ENCODE measurements at places on chromosomes 6 and 20.

GRCh38 chr6:15897063-15897876 is 231.6 kb upstream of the MYLIP start:
- DNase-seq, result no peak

GRCh38 chr6:145139140-145139850 is 596.0 kb downstream of the EPM2A start:
- DNase-seq, result no peak

- DNase-seq, result no peak
Observed at GRCh38 chr20:37526238-37526838, 1.3 kb downstream of the BLCAP start.

- DNase-seq, result no peak
Observed at GRCh38 chr20:31274441-31274840, 17.0 kb downstream of the DEFB115 start.

DNA sequence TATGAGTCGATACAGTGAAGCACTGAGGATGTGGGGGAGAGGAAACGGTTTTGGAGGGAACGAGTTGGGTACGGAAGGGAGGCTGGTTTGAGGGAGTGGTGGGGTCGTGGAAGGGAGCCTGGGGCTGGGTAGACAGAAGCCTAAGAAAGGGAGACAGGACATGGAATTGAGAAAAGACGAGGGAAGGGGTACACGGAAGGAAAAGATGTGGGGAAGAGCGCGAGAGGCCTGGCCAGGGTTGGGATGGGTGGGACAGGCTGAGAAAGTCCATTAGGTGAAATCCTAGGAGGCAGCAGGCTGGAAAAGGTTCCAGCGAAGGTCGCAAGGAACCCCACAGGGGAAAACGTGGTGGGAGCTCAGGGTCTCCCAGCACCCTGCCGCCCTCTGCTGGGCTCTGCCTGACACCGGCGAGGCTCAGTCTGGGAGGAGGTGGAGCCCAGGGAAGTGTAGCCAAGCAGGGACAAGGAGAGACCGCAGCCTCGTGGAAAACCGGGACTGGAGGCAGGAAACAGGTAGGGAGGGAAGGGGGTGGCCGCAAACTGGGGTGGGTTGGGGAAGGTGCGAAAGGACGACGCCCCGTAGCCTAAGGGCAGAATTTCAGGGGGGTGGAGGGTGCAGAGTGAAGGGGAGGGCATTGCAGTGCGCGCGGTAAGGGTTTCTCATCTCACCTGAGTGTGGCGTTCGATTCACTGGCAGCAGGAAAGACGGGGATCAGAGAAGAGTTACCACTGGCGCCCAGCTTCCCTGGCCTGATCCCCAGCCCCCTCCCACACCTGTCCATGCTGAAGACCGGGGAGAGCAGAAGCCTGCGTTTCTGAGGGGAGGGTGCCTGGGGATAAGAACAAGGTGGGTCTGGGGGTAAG is 4.3 kb downstream of the GABBR1 start:
- peak; percentile 26 for DNase-seq

DNA sequence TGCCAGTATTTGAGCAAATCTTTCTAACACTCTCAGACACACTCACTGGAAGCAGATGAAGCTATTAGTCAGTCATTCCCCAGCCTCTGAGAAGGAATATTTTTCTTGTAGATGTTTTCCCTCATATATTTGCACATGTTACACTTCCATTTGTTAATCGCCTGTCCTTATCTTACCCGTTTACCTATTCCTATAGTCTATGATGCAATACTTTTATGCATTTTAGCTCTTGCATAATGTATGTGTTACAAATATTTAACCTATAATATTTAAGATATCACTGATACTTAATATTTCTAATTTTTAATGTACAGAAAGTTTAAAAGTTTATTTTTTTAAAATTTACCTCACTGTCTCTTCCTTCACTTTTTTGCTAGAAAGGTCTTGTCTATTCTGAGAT is 71.9 kb downstream of the PCSK2 start:
- no peak for DNase-seq

DNA sequence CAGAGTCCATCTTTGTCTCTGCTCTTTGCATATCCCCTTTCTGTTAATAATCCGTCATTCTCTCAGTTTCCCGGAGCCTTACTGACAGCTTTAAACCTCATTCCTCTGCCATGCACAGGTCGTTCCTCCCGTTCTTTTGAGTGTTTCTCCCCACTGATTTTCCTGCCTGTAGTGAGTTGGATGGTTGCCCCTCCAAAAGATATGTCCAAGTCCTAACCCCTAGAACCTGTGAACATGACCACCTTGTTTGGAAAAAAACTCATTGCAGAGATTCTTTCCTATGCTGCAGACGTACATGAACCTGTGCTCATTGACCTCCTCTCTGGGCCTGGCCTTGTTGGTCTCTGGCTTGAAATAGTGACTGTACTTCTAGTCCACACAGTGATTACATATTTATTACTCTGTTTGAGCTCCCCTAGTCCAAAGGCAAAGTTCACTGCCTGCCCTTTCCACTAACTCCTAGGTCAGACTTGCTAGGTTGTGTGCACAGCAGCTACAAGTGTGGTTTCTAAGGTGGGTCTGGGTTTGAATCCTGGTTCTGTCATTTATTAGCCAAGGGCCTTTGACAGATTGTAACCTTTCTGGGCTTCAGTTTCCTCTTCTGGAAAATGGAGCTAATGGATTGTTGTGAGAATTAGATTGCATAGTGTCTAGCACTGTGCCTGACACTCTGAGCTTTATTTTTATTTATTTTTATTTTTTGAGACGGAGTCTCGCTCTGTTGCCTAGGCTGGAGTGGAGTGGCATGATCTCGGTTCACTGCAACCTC is 29.3 kb downstream of the PPARD start:
- DNase-seq, result no peak

- DNase-seq, result no peak
Observed at GRCh38 chr6:127912914-127913313, 12.1 kb upstream of the THEMIS start.

DNA sequence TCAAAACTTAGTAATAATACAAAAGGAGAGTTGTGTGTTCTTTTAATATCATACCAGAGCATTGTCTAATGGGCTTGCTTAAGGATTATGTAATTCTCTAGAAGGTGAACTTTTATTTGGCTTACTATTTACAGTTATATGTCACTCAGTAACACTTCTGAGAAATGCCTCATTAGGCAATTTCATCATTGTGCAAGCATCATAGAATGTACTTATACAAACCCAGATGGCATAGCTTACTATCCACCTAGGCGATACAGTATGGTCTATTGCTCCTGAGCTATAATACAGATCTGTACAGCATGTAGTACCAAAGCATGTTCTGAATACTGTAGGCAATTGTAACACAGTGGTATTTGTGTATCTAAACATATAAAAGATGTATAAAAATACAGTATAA is 340.1 kb downstream of the PHF3 start:
- no peak for DNase-seq

DNA sequence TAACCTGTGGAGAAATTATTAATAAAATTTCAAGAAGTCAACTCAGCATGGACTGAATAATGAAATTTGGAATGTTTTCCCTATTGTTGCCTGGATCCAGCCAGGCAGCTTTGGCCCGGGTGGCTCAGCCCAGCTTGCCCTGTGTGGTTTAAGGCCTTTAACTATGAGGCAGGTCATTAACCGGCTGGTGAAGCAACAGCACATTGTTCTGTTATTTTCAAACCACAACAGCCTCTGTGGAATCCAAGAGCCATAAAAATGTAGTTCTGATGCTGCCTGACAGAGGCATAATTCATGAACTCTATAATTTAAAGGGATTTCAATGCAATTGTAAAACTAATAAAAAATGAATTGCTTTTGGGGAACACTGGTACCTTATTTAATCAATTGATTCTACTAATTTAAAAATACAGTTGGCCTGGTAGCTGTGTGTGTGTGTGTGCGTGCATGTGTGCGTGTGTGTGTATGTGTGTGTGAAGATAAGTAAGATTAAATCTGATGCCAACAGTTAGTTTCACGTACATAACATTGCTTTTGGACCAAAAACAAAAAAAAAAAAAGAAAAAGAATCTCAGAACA is 117.7 kb downstream of the RPS12 start:
- no peak for DNase-seq

- no peak for DNase-seq
Observed at GRCh38 chr6:33314515-33314942, 651 bp upstream of the TAPBP start.

GRCh38 chr6:149855040-149855654 is 9.0 kb downstream of the LRP11 start:
- DNase-seq, result peak; percentile 76

GRCh38 chr6:15322184-15322583 is 76.3 kb downstream of the JARID2 start:
- DNase-seq, result no peak

GRCh38 chr20:19108155-19108554 is 104.3 kb upstream of the SLC24A3 start:
- DNase-seq, result no peak

DNA sequence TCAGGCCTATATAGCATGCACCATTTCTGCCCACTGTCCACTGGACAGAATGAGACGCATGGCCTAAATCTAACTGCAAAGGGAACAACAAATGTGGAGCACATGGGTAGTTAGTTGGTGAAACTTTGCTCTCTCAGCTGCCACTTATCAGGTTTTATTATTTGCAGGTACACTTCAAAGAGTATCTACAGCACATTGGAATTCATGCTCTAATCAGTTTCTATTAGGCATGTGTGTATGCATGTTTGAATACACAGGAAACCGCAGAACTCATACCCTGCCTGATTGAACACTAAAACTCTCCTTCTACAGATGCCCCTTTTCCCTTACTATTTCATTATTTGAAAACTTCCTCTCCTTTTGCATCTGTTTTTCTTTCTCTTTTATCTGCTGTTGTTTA is 97.4 kb upstream of the HSF2 start:
- no peak for DNase-seq

- no peak for DNase-seq
Observed at GRCh38 chr20:18926965-18927364, 113.4 kb downstream of the SCP2D1 start.

DNA sequence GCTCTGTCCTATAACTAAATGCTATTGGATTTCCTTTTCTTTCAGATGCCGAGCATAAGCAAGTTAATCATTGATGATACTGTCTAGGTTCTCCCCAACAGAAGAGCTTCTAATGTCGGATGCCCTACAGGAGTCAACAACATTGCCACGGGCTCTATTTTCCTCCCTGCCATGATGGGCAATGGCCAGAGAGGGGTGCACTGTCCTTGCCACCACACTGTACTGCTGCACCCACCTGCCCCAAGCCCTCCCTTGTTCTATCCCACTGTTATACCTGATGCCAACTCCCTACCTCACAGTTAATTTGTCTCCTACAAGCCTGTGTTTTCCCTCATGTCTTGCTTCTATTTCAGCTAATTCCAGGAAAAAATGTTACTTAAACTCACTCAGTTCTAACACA is 773.6 kb upstream of the CHD6 start:
- no peak for DNase-seq

GRCh38 chr6:166541366-166541765 is 45.1 kb downstream of the RAMACL start:
- no peak for DNase-seq

DNA sequence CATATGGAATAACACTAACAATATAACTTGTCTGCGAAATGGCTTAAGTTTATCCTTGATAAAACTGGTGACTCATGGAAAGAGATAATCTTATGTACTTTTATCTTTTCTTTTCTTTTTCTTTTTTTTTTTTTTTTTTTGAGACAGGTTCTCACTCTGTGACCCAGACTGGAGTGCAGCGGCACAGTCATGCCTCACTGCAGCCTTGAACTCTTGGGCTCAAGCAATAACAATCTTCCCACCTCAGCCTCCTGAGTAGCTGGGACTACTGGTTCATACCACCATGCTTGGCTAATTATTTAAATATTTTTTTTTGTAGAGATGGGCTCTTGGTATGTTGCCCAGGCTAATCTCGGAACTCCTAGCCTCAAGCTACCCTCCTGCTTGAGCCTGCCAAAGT is 68.1 kb upstream of the SCGN start:
- DNase-seq, result no peak

GRCh38 chr6:53214172-53214571 is 65.5 kb upstream of the GCM1 start:
- no peak for DNase-seq

DNA sequence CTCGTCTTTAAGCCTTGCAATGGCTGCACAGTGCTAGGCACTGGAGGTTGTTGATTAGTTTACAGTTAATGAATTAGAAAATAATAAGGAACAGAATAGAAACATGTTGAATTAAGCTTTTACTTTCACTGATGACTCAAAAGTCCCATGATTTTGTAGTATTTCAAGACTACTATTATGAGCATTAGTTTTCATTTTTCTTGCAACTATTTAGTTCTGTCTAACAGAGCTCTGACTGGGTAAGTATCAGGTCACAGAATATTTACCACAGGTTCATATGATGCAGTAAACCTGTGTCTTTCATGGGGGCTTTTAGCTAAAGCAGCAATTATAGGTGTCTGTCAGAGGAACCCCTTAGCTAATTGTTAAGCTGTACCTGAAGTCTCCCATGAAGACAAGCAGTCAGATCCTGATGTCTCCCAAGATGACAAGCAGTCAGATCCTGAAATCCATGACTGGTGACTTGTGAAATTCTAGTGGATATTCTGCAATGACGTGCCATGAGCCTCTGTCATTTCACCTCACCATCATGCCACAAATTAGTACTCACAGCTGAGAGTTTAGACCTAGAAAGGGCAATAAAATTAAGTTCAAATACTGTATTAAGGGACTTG is 8.2 kb upstream of the GPR31 start:
- DNase-seq, result no peak

GRCh38 chr6:148461986-148462577 is 119.4 kb downstream of the SASH1 start:
- no peak for DNase-seq

DNA sequence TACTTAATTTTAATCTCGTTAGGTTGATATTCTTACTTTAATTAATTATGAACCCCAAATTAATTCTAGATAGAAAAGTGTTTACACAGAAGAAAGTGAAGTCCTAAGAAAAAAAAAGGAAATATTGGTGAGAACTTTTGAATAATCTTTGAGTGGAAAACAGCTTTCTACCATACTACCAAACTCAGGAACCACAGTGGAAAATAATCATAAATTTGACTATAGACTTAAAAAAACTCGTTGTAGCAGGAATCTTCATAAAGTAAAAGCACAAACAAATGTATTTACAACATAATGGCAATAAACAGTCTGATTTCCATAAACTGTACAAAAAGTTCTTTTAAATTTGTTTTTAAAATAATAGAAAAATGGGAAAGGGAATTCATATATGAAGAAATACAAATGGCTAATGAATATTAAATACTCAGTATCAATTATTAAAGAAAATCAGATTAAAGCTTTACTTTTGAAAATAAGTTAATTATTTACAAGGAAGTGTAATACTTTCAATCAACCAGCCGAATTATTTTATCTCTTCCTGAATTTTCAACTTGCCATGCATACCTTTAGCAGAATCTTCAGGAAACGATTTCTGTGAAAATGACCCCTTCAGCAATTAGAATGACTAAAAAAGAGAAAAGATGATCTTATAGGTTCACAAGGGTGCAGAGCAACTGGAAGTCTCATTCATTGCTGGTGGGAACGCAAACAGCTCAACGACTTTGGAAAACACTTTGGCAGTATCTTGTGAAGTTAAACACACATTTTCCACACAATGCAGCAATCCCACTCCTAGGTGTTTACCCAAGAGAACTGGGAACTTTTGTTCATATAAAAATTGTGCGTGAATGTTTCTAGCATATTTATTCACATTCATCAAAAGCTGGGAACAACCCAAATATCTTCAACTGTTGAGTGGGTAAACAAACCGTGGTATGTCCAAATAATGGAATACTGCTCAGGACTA is 38.5 kb upstream of the BMP6 start:
- no peak for DNase-seq
